ENCODE measurements at places on chromosomes 1 and 21.

- DNase-seq, result no peak
Observed at GRCh38 chr1:226625832-226626576, 77.4 kb downstream of the STUM start.

DNA sequence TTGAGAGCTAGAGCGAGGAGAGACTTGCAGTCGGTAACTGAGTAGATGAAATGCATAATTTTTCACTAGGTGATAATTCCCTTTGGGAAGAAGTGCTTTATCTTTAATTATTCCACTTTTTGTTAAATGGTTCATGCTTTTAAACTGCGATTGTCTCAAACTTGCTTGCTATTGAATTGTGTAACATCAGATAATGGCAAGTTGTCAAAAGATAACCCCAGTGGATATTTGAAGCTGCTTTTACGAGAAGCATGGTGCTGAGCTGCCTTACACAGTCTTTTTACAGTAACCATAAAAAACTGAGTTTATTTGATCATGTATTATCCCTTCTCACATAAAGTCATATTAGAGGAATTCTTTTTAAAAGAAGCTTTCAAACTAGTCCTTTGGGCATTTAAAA lies 30.2 kb downstream of the TMEM50B start:
- DNase-seq, result no peak

GRCh38 chr1:65309304-65310077 lies at the start of gene DNAJC6:
TSS of gene DNAJC6 (plus strand) at chr1:65309543. CDS start at chr1:65309746, 203 bp downstream.
- no peak for DNase-seq

DNA sequence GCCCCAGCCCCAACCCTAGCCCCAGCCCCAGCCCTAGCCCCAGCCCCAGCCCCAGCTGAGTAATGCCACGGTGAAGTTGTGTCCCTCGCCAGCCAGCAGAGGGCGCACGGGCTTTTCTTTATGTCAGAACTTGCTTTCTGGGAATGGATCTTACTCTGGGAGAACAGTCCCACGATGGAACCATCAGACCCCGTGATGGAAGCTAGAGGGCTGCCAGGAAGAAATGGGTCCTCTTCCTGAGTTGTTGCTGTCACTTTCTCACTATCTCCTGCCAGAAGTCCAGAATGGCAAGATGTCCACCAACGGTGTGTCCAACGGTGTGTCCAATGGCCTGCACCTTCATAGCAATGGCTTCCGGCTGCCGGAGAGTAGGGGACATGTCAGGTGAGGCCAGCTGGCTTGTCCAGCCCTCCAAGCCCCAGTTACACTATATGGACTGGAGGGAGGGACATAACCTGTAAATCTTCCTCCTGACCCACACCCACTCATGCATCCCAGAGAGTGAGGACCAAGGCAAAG lies 25.1 kb upstream of the TMEM222 start:
- DNase-seq, result peak; percentile 6

DNA sequence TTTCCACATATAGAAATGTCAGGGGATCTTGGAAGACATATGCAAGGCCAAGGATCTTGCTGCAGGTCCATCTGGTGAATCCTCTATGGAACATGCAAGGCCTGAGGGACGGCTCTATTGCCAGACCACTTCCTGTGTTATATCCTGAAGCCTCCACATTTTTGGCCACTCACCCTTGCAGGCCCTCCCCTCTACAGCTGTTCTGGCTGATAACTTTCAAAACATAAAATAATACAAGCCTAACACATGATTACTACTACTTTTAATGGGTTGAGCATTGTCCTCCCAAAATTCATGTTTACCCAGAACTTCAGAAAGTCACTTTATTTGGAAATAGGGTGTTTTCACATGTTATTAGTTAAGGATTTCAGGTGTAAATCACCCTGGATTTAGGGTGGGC lies 18.5 kb upstream of the LYPLAL1 start:
- no peak for DNase-seq

DNA sequence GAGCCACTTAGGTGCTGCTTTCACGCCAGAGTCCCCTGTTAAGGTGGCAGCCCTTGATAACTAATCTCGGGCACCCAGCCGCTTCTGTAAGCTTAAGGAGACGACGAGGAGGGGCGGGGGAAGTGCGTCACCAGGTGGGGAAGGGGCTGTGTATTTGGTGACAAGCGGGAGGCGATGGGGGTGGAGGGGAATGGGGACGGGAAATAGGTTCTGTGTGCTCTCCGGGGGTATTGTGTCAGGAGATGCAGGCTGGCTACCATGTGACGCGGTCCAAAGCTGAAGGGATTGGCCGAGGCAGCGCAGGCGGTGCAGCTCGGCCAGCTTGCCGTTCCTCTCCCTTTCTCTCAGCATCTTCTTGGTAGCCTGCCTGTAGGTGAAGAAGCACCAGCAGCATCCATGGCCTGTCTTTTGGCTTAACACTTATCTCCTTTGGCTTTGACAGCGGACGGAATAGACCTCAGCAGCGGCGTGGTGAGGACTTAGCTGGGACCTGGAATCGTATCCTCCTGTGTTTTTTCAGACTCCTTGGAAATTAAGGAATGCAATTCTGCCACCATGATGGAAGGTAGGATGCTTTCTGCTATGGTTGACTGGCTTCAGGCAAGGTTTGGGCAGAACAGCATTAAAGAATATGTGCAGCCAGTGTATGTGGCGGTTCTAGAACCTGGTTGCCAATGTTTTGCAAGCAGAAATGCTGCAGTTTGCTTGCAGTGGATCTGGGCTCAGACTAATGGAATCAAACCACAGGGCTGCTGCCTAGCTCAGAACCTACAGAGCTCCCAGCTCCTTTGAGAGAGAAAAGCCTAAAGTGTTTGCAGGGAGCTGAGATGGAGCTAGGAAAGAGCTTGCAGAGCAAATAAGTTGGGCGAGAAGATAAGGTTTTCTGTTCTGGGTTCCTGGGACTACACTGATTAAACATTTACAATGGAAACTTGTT lies at the start of gene SGIP1:
SGIP1 (plus strand) TSS at position 350 of the 937 bp plus-strand sequence; CDS start at position 556, 206 bp downstream.
- DNase-seq, result no peak

- no peak for DNase-seq
Observed at GRCh38 chr1:233393084-233393840, 65.7 kb downstream of the MAP3K21 start.

DNA sequence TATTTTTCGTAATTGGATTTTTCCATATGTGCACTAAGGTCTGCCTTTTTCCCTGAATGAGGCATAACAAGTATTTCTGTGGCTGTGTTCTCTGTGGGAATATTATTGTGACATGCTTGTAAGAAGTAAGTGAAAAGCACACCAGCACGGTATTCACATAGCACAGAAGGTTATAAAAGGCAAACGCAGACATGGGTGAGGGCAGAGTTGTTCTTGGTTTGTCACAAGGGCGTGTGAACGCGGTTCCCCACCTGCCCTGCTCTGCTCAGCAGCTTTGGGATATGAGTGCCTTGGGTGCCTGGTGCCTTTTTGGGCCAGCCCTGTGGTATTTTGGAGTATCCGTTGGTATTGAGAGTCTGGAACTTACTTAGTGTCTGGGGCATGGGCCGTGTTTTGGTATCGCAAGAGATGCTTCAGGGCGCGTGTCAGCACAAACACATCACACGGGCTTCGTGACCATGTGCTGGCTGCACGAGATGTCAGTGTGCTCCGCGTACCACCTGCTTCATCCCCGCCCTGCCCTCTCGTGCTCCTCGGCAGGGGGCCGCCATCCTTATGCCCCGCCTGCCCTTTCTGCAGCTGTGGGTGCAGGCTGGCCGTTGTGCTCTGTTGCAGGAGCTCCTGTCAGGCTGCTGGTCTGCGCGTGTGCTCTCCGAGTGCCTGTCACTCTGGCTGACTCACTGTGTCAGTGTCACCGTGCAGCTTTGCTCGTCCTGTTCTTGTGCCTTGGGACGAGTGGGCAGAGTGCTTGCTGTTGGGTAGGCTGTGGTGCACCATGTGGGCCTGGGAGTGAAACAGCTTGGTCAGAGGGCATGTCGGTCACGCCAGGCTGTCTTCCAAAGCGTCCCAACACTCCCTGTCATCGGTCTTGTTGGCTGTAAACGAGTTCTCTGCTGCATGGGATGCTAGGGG lies 15.0 kb downstream of the SKI start:
- no peak for DNase-seq

- no peak for DNase-seq
Observed at GRCh38 chr1:101290119-101290921, 53.5 kb downstream of the S1PR1 start.

DNA sequence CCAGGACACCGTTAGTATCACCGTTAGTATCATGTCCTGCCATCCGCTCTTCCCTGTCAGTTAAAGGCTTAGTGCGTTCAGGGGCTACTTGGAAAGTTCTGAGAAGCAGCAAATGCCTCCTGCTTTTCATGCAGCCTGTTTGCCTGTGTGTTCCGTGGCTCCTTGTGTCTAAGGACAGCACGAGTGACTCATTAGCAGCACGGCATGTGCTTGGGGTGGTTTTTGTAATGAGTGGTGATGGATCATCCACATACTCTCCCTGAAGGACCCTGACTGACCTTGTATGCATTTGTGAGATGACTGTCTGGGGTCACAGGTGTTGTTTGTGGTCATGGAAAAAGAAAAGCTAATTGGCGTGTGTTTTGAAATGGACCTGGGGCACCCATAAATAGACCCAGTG lies 221.9 kb downstream of the PBX1 start:
- DNase-seq, result no peak

GRCh38 chr1:40404670-40405462 lies 31.3 kb downstream of the SMAP2 start:
- DNase-seq, result peak; percentile 34

DNA sequence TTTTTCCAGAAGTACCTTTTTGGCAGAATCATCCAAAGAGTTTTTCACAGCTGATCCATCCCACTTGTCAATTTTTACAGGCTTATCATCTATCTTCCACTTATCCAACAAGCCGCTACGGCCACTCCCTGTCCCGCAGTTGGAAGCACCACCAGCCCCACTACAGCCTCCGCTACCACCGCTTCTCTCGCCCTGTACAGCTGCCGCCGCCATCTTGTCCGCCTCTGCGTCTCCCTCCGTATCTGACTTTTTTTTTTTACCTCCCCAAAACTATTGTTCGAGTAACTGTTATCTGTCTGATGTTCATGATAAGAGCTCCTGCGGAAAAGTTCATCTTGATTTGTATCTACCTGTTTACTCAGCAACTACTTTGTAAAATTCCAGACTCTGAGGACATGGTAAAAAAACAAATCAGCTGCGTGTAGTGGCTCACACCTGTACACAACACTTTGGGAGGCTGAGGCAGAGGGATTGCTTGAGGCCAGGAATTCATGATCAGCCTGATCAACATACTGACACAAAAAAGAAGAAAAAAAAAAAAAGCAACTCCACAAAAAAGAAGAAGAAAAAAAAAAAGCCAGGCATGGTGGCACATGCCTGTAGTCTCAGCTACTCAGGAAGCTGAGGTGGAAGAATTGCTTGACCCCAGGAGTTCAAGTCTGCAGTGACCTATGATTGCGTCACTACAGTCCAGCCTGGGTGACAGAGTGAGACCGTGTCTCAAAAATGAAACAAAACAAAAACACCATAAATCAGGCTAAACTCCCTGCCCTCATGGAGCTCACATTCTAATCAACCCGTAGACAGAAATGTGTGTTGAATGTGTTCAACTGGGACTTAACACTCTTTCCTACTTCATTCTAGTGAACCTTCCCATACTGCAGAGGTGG lies 8.0 kb upstream of the EYA3 start:
- DNase-seq, result no peak

- DNase-seq, result no peak
Observed at GRCh38 chr1:204880906-204881305, 10.2 kb downstream of the NFASC start.

DNA sequence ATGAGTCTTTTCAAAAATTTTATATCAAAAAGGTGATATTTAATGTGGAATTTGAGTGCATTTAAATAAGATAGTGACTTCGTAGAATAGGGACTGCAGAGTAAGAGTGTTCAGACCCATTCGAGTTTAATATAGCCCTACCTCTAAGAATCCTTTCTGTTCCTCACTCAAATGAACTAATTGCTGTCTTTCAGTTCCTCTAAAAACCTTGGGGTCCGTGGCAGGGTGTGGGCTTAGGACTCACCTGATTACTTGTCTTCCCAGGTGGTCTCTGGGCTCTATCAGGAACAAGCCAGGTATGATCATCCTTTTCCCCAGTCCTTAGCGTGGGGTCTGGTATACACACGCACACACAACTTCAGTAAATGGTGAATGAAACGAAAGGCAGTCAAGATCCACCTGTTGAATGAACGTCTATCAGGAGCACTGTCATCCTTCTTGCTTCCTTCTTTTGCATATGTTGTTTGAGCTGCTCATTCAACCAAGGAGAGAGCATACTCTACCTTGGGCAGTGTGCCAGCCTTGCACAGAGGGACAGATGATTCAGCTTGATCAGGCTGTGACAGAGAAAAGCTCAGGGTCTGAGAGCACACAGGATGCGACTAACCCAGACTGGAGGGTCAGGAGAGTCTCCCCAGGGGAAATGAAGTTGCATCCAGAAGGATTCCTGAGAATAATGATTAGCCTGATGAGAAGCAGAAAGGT lies 1.2 kb upstream of the RNF11 start:
- peak; percentile 65 for DNase-seq

DNA sequence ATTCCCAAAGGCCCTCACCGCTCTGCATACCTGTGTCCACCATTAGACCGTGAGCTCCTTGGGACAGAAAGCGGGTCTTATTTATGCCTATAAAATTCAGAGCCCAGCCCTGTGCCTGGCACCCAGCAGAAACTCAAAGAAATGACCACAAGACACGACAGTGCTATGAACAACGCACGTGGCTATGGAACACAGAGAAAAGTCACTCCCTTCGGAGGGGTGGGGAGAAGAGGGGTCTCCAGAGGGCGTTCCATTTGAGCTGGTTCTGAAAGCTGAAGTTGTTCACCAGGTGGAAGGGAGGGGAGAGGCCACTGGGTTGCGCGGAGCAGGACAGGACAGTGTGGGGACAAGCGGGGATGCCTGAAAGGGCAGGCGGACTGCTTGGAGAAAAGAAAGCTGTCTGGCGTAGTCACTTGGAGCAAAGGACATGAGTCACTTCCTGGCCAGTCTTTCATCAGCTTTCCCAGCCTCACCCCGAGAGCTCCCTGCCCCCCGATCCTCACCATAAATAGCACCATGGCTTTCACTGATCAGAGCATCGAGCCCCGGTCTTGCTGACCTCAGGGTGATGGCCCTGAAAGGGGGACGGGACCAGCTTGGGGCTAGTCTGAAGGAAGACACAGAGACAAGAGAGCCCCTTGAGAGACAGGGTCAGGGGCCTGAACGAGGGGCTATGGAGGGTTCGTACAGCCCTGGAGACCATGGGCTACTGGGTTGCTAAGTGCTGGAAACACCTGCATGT lies 28.5 kb downstream of the ECE1 start:
- no peak for DNase-seq

DNA sequence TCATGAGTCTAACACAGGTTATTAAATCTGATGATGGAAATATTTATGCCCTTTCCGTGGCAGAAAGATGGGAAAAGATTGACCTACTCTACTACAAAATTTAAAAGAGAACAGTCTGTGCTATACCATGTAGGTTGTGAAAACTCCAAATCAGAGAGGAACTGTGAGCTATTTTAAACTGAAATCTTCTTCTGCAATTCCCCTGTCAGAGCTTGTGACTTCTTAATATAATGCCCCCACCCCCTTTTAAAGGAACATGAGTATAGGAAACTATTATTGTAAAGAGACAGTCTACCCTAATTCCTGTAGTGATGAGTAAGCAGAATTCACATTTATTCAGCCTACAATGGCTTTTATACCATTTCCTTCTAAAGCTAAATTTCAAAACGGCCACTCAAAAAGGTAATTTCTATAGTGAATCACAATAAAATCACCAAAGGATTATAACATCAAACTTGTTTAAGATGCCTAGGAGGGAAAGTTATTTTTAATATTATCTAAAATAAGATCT lies 11.7 kb downstream of the DSCAM start:
- no peak for DNase-seq

GRCh38 chr1:205930799-205931281 lies 12.4 kb downstream of the SLC26A9 start:
- DNase-seq, result no peak
